ENCODE measurements at places on chromosomes 4 and X. TPM values are rescaled to one million over a fixed set of nuclear protein-coding genes. Genes with fewer than 3 reads are reported as not detected.

The SLITRK4 gene
- total RNA-seq = not detected

The PSAPL1 gene
- not detected for total RNA-seq

The SOD3 gene
- not detected for total RNA-seq

The LDB2 gene
- total RNA-seq = not detected

The SLC49A3 gene
- total RNA-seq = 0.66 TPM

All from T-helper 1 cell treated with Interleukin-12 subunit alpha and Interleukin-12 subunit beta and Interleukin-4 antibody, amounts not matched to agents 30 ng/mL and 1 ng/mL, for 36 hours (primary cell).